Psoas muscle (tissue), 8 donors: ENCODE measurements at places on chromosomes 1 and 21. TPM values are rescaled to one million over a fixed set of nuclear protein-coding genes. Genes with fewer than 3 reads are reported as not detected.

- no peak for DNase-seq
Measured at GRCh38 chr1:214665606-214666110, 62.7 kb downstream of the CENPF start.

DNA sequence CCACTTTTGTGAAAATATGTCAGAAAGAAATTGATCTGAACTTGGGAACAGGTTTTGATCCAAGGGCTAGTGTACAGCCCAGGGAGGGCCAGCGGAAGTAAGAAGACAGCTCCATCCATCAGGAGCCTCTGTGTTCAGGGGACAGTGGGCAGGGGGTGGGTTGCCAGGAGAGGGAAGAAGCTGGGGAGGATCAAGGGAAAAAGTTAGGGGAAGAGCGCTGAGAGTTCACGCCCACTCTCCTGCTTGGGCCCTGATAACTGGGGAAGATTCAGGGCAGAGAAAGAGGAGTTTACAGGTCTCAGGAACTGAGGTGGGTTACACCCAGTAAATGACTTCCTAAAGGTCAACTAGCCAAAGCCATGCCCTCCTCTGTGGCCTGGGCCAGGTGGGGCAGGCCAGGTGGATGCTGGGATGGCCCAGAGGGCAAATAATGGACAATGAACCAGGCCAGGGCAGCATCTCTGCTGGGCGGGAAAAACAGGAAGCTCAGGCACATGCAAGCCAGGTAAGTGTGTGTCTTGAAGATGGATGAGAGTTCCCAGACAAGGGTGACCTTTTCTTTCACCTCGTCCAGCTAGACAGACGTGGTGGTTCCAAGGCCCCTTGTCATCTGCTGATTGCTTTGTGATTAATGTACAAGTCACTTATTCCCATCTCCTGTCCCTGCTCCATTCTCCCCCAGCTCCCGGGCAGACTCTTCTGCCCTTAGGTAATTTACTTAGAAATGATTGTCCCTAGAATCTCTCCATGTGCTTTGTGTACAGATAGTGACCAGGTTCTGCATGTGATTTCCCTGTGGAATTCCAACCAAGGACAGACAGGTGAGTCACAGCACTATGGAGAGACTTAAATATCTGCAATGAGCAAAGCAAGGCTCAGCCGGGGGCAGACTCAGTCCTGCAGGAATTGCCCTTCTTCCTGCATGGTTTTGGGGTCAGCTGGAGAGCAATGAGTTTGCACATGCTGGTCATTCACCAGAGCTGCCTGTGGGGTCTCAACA lies 57.0 kb downstream of the MDM4 start:
- no peak for DNase-seq

DNA sequence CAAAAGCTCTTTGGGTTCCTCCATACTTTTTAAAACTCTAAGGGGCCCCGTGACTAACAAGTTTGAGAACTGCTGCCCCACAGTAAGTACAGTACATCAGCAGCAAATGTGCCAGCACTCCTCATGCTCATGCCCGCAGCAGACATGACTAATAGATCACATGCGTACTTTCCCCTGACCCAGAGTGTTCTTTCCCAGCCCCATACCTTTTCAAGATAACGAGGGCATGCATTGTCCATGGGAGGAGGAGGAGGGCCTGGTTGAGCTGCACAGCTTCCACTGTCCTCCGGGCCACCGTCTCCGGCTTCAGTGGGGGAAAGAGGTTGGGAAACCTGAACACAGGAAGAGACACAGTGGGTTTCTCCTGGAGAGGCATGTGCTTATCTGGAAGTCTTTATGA lies 45.5 kb downstream of the DHRS3 start:
- DNase-seq: no peak

DNA sequence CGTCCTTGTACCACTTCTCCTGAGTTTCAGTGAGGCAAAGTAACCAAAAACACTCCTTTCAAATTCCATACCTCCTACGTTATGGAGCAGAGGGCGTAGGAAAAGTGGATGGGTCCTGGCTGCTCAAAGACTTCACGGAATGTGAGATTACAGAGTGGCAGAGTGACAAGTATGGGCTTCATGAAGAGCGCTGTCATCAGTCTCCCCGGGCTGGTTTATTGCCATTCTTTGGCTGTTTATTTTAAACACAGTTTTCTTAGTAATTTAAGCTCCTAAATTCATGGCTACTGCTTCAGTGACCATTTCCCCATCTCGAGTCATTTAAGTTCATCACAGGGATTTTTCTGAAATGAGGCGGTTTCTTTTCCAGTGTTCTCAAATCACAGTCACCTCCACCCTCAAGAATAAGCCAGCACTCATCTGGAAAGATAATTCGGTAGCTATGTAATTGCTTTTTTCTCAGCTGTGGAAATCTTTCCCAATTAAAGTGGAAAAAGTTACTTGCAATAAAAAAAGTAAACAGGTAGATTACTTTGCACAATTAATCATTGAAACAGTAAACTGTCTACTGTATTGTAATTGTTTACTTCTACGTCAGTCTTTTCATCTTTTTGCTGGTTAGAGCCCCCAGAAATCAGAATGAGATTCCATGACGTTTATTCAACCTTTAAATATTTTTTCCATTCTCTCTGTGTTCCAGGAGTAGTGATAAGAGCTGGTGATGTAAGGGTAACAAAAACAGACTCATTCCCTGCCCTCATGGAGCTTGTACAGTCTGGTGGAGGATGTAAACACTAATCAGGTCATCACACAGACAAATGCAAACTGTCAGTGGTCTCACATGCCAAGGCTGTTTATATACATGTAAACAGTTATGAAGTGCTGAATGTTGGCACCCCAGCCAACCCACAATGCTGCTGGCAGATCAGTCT lies 3.0 kb upstream of the SMYD2 start:
- DNase-seq: no peak

DNA sequence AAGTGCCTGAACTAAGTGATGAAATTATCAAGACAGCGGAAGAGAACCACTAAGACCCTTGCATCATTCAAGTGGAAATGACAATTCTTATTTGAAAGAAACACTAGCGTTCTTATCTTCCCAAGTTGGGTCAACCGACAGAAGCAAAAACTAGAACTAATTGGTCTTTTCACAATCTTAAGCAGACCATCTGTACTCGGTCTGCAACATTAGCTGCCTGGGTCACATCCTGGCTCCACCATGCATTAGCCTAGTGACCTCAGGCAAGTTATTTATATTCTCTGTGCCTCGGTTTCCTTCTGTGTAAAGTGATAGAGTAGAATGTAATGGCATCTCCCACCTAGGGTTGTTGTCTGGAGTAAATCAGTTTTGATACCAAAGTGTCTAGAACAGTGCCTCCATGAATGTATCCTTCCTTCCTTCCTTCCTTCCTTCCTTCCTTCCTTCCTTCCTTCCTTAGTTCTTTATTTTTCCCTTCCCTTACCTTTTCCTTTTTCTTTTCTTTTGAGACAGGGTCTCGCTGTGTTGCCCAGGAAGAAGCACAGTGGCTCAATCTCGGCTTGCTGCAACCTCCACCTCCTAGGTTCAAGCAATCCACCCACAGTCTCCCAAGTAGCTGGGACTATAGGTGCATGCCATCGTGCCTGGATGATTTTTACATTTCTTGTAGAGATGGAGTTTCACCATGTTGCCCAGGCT lies 6.0 kb downstream of the COLGALT2 start:
- no peak for DNase-seq

GRCh38 chr1:178277793-178278530 lies 184.1 kb downstream of the RASAL2 start:
- no peak for DNase-seq

GRCh38 chr1:174428033-174428432 lies 19.7 kb upstream of the GPR52 start:
- DNase-seq: no peak

- DNase-seq: no peak
Measured at GRCh38 chr1:55309786-55310504, 94.8 kb upstream of the USP24 start.

GRCh38 chr1:238336531-238336930 lies 445.8 kb upstream of the ZP4 start:
- no peak for DNase-seq

GRCh38 chr1:45864167-45865106 lies 61.0 kb downstream of the MAST2 start:
- DNase-seq: no peak

GRCh38 chr1:155940482-155940992 lies 901 bp upstream of the RXFP4 start:
- no peak for DNase-seq

DNA sequence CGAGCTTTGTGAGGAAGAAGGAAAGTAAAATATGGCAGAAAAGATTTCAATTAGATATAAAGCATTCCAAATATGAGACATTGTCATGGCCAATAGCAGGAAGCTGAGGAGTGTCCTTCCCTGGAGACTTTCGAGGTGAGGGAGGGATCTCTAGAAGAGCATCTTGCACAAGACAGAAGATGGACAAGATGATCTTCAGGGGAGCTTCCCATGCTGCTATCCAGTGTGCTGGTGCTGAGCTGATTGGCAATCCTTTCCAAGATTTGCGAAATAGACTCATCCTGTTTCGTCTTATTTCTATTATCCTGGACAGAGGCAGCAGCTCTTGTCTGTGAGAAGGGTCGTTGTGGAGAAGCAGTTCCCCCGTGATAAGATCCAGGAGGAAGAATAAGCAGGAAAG lies 342.0 kb upstream of the CAMK1G start:
- DNase-seq: no peak

The GBP1 gene
- 4.1 TPM for total RNA-seq

The S100A14 gene
- not detected for total RNA-seq

The NDUFS5 gene
- 361 TPM for total RNA-seq

The THEM5 gene
- not detected for total RNA-seq

The CRP gene
- total RNA-seq: 0.46 TPM

The KRTAP19-1 gene
- total RNA-seq: not detected

The ALX3 gene
- total RNA-seq: not detected

The NIBAN1 gene
- 112 TPM for total RNA-seq
